ENCODE measurements at places on chromosomes 12 and 14.

GRCh38 chr12:90013409-90013808 lies 304.8 kb upstream of the ATP2B1 start:
- DNase-seq: no peak

- DNase-seq: no peak
These were observed 10.4 kb downstream of the RHOJ start for GRCh38 chr14:63214417-63215196.

DNA sequence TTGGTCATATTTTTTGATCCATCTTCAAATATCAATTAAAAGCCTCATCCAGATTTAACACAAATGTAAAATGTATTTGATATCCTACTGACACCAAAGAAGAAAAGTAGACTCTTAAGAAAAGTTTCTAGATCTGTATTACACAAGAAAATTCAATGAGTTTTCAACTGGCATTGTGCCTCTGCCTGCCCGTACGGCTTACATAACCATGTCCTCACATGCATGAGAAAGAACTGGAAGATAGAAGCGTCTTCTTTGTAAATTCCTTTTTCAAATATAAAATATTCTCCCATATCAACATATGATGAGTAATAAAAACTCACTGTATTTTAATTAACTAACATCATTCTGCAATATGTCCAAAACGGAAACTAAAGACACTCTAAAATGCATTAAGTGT lies 7.2 kb downstream of the ANKS1B start:
- DNase-seq: no peak

DNA sequence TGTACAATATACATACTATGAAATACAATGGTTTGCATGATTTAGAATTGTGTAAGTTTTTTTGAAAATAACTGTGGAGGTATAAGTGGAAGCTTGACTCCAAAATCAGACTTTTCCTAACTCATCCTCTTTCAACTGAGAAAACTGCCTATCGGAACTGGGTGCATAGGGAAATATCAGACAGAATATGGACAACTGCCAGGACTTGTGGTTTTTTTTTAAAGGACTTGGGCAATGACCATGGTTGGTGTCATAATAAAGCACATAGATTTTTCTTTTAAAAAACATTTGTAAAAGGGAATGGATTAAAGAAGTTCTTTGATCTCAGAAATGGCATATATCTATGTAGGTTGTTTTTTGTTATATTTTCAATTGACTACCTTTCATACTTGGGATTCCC lies 53.3 kb upstream of the LRRK2 start:
- DNase-seq: no peak

DNA sequence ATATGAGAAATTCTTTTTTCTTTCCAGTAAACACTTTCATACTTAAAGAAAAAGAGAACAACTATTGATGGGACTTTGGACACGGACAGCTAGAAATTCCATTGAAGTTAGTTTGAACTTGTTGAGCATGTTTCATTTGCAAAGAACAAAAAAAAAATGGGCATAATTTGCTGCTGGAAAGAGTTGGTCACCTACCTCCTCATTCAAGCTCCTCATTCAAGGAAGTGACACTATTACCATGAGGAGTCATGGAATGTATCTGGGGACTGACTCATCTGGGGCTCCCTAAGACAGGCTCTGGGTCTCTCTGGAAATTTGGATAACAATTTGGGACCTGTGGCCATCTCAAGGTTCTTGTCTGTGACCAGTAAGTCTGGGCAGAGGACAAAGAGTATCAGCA lies 50.4 kb downstream of the KICS2 start:
- DNase-seq: no peak

DNA sequence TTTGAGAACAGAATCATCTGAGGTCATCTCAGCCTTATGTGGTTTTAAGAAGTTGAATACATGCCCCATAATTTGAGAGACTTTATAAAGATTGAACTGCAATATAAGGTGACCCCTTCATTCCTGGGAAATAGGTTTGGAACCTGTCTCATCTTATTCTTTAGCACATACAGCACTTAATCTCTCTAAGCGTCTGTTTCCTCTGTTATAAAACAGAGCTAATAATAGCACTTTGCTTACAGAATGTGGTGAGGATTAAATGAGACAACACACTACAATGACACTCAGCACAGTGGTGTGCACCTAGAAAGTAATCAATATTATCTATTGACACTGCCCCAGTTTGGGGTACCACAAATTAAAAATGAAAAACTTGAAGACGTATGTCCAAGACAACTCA lies 102.1 kb downstream of the DUSP6 start:
- DNase-seq: no peak

- DNase-seq: no peak
These were observed 10.2 kb upstream of the DHRS7 start for GRCh38 chr14:60175255-60175902.

Measured in GM13977 (cell line).